ENCODE measurements at places on chromosomes 6 and 20. TPM values are rescaled to one million over a fixed set of nuclear protein-coding genes. Genes with fewer than 3 reads are reported as not detected.

The POU3F2 gene
- 0.44 TPM for total RNA-seq

The ADGRB3 gene
- 3.9 TPM for total RNA-seq

The COL9A3 gene
- 1.3 TPM for total RNA-seq

The GRM4 gene
- not detected for total RNA-seq

The GABRR1 gene
- total RNA-seq, result not detected

The FAM184A gene
- total RNA-seq, result 13.6 TPM

The SCAND1 gene
- total RNA-seq, result 80.8 TPM

The ANKEF1 gene
- 2.0 TPM for total RNA-seq

GRCh38 chr20:36399147-36399968 is 93.2 kb downstream of the DLGAP4 start:
- DNase-seq, result peak; percentile 79
- no peaks in the 10 kb centered on the region for H3K4me1 ChIP-seq
- H3K36me3 ChIP-seq, result no peaks in the 10 kb centered on the region

GRCh38 chr6:161195386-161195785 is 78.5 kb downstream of the AGPAT4 start:
- no peaks in the 10 kb centered on the region for H3K4me1 ChIP-seq
- no peak for DNase-seq
- no peak overlapping the region for H3K27ac ChIP-seq
- no peak overlapping the region for H3K4me3 ChIP-seq
- no peaks in the 10 kb centered on the region for H3K27me3 ChIP-seq

DNA sequence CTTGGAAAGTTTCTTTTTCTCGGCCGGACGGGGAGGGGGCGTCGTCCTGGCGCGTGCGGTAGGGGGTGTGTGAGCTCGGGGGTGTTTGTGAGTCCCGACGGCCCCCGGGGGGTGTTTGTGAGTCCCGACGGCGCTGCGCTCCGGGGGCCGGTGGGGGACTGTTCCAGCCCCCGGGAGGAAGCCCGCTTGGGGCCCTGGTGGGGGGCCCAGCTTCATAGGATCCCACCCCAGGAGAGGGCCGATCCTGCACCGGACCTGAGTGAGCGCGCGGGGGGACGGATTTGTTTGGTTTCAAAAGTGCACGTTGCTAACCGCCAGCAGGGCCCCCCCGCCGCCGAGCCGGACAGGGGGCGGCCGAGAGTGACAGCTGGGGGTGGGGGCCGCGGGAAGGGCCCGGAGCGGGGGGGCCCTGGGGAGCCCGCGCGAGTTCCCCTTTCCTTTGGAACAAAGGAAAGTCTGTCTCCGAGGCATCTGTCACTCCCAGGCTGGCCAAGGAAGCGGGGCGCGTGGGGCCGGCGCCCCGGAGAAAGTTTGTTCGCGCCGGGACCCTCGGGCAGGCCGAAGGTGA is 485 bp downstream of the TGIF2 start:
- H3K27me3 ChIP-seq, result no peaks in the 10 kb centered on the region
- peak overlapping the region; percentile 80 for H3K4me3 ChIP-seq
- H3K27ac ChIP-seq, result peak overlapping the region; percentile 92
- peaks cover 21% of the 10 kb centered on the region for H3K36me3 ChIP-seq

- no peaks in the 10 kb centered on the region for H3K36me3 ChIP-seq
- DNase-seq, result no peak
- H3K4me3 ChIP-seq, result no peak overlapping the region
- H3K27me3 ChIP-seq, result peaks cover 13% of the 10 kb centered on the region
- no peak overlapping the region for H3K27ac ChIP-seq
Observed at GRCh38 chr20:51348876-51349275, 193.6 kb downstream of the NFATC2 start.

- H3K4me1 ChIP-seq, result no peaks in the 10 kb centered on the region
- DNase-seq, result no peak
- no peak overlapping the region for H3K4me3 ChIP-seq
Observed at GRCh38 chr6:145147559-145147958, 587.8 kb downstream of the EPM2A start.

- DNase-seq, result no peak
- H3K4me1 ChIP-seq, result peaks cover 9% of the 10 kb centered on the region
- H3K27ac ChIP-seq, result no peak overlapping the region
- H3K4me3 ChIP-seq, result no peak overlapping the region
- H3K27me3 ChIP-seq, result no peaks in the 10 kb centered on the region
Observed at GRCh38 chr6:139394027-139394649, 19.7 kb upstream of the CITED2 start.

GRCh38 chr6:12163744-12164507 is 126.2 kb upstream of the EDN1 start:
- peaks cover 43% of the 10 kb centered on the region for H3K36me3 ChIP-seq
- H3K4me3 ChIP-seq, result no peak overlapping the region
- no peak for DNase-seq
- H3K27me3 ChIP-seq, result no peaks in the 10 kb centered on the region
- H3K4me1 ChIP-seq, result no peaks in the 10 kb centered on the region
- no peak overlapping the region for H3K27ac ChIP-seq

DNA sequence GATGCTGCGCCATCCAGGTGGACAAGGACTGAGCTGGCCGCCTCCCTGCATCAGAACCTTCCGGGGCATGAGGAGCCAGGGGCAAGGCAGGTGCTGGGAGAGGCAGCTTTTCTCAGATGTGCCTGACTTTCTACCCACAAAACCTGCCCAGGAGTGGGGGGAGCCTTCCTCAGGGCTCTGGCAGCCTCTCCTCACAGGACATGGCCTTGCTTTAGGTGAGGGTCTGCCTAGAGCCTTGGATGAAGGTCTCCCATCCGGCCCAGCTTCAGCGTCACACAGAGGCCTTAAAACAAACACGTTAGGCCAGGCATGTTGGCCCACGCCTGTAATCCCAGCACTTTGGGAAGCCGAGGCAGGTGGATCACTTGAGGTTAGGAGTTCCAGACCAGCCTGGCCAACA is 7.4 kb downstream of the BCAS4 start:
- no peak overlapping the region for H3K4me3 ChIP-seq
- H3K36me3 ChIP-seq, result no peaks in the 10 kb centered on the region
- no peak overlapping the region for H3K27ac ChIP-seq
- peaks cover 8% of the 10 kb centered on the region for H3K4me1 ChIP-seq

GRCh38 chr20:55086421-55086820 is 611.0 kb downstream of the DOK5 start:
- H3K27ac ChIP-seq, result no peak overlapping the region
- H3K4me1 ChIP-seq, result no peaks in the 10 kb centered on the region
- H3K27me3 ChIP-seq, result no peaks in the 10 kb centered on the region
- H3K4me3 ChIP-seq, result no peak overlapping the region
- no peak for DNase-seq

DNA sequence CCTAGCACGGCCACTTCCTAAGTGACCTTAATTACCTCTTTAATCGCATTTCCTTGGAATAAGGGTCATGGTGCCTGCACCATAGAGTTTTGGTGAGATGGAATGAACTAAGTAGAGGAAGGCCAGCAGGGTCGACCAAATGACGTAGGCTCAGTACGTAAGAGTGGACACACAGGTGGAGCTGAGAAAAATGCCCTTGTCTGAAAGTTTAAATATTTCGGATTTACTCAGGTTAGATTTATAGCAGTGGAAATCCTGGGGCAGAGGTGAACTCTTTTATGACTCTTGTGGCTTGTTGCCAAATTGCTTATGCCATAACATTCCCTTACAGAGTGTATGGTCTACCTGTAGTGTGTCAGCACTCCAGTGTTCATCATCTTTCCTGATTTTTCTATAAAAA is 23.6 kb upstream of the BTBD3 start:
- no peak overlapping the region for H3K4me3 ChIP-seq
- no peaks in the 10 kb centered on the region for H3K36me3 ChIP-seq
- H3K27ac ChIP-seq, result no peak overlapping the region
- H3K27me3 ChIP-seq, result no peaks in the 10 kb centered on the region
- DNase-seq, result no peak
- H3K4me1 ChIP-seq, result no peaks in the 10 kb centered on the region

DNA sequence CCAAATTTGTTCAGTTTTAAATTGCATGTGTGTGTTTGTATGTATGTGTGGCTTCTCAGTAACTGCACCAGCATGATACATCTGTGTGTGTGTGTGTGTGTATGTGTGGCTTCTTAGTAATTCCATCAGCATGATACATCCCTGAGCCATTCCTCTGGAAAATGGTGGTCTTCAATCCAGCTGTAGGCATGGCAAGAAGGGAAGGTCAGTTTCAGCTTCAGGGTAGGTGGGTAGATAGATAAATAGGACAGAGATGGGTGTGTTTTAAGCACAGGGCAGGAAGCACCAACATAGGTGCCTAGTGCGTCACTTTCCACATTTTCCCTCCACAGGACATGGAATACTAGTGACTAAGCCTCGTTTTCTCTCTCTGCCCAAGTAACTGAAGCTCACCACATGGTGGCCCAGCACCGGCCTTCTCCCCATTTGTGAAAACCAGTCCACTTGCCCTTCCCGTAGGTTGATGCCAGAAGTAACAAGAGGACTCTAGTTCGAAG is 82.9 kb downstream of the RPP40 start:
- H3K36me3 ChIP-seq, result no peaks in the 10 kb centered on the region
- no peak for DNase-seq
- H3K27me3 ChIP-seq, result no peaks in the 10 kb centered on the region

DNA sequence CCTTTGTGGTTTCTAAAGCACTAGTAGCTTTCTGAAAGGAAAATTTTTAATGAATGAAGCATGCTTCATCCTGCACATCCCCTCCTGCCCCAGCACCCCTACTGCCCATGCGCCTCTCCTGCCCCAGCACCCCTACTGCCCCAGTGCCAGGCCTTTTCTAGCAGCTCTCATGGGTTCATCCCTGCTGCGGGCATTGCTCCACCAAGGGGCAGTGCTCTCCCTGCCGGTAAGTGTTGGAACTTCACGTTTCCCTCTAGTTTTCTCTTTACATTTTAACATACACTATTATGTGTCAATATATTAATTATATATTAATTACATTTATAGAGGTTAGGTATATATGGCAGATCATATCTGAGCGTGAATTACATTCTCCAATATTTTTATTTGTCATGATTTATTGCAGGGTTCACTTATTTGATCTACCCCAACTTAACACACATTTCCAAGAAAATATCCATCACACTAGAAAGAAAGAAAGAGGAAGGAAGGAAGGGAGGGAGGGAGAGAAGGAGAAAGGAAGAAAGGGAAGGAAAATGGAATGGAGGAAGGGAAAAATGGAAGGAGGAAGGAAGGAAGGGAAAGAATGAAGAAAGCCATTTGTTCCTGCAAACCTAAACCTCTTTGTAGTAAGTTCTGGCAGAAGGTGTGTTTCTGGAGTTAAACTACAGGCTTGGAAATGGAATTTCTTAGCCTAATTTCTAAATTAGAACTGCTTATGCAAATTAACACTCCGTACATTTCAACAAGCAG is 46.8 kb downstream of the CEP43 start:
- no peaks in the 10 kb centered on the region for H3K4me1 ChIP-seq
- no peak overlapping the region for H3K27ac ChIP-seq
- H3K4me3 ChIP-seq, result no peak overlapping the region
- DNase-seq, result peak; percentile 26

DNA sequence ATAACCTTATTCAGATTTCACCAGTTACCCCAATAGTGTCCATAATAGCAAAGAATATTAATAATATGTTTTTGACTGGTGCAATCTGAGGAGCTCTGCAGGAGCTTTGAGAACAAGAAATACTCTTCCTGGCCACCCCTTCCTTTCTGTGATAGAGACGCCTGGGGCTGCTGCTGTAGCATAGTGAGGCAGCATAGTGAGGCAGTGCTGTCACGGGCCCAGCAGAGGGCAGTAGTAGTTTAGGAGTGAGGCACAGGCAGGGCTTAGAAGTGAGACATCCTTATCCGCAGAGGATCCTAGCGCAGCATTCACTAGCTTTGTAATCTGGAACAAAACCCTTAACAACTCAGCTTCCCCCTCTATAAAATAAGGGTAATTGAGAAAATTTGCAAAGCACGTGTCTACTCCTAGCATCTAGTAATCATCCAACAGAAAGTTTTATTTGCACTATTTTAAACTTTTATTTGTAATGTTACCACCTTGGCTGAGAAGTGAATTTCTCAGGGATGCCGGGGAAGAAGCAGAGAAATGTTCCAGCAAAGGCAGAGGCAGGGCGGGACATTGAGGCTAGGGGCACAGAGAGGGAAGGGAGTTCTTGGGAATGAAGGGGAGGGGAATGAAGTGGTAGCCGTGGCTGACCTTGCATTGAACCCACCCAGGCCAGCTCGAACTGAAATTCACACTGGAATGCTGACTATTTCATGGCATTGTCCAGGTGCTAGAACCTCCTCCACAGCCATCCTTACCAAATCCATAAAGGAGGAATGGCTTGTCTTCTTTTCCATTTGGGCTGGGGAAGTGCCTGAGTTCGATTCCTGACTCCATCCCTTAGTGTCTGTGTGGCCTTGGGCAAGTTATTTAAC is 78.8 kb downstream of the CDS2 start:
- no peaks in the 10 kb centered on the region for H3K27me3 ChIP-seq
- no peaks in the 10 kb centered on the region for H3K4me1 ChIP-seq
- peak; percentile 66 for DNase-seq

- H3K4me3 ChIP-seq, result no peak overlapping the region
- H3K27me3 ChIP-seq, result peaks cover 17% of the 10 kb centered on the region
- no peak for DNase-seq
Observed at GRCh38 chr20:47187450-47188195, 168.9 kb downstream of the ZMYND8 start.

- DNase-seq, result peak; percentile 12
- H3K36me3 ChIP-seq, result peaks cover 9% of the 10 kb centered on the region
Observed at GRCh38 chr20:5933802-5934436, 16.4 kb downstream of the TRMT6 start.

- H3K27me3 ChIP-seq, result no peaks in the 10 kb centered on the region
- no peaks in the 10 kb centered on the region for H3K36me3 ChIP-seq
- DNase-seq, result no peak
- no peaks in the 10 kb centered on the region for H3K4me1 ChIP-seq
Observed at GRCh38 chr6:97870273-97870672, 587.3 kb upstream of the MMS22L start.

DNA sequence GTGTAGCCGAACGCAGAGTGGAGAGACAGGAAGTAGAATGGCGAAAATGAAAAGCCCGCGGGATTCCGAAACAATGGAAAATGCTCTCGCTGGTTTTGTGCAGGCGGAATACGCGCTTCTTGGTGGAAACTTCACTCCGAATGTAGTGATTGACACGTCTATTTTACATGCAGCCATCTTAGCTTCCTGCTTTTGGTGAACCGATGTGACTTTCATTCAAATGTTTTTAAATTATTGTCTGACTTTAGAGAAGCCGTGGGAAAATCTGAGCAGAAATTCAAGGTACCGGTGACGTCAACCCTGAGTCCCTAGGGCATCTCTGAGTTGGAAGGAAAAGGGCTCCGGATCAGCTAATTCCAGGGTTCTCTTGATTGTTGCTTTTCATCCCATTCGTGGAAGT is 11.4 kb downstream of the GPX5 start:
- no peak overlapping the region for H3K4me3 ChIP-seq
- H3K27ac ChIP-seq, result no peak overlapping the region
- peaks cover 7% of the 10 kb centered on the region for H3K4me1 ChIP-seq
- H3K36me3 ChIP-seq, result no peaks in the 10 kb centered on the region
- no peaks in the 10 kb centered on the region for H3K27me3 ChIP-seq

DNA sequence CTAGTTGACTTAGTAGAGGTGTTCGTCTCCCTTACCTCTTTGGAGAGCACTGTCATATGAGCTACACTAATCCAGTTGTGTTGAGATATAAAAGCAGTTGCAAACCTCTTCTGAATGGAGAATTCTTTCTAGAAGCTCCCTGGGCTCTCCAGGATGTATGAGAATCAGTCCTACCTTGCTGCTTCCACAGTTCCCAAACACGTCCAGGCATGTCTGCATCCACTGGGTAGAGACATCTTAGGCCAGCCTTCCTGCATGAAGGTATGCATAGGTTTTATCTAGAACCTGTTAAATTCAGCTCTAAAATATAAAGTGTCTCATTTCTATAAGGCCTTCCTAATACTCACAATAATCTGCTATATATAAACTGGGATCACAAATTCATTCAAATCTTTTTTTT is 297.7 kb downstream of the CDC5L start:
- no peak overlapping the region for H3K27ac ChIP-seq
- H3K4me1 ChIP-seq, result no peaks in the 10 kb centered on the region
- H3K36me3 ChIP-seq, result no peaks in the 10 kb centered on the region
- peaks cover 12% of the 10 kb centered on the region for H3K27me3 ChIP-seq

All from K562 (cell line).